ENCODE measurements at places on chromosomes 2 and 18.

GRCh38 chr2:231362555-231363184 is 32.8 kb upstream of the B3GNT7 start:
- DNase-seq = no peak

- no peak for DNase-seq
Measured at GRCh38 chr2:102424754-102425153, 1.8 kb downstream of the IL18RAP start.

DNA sequence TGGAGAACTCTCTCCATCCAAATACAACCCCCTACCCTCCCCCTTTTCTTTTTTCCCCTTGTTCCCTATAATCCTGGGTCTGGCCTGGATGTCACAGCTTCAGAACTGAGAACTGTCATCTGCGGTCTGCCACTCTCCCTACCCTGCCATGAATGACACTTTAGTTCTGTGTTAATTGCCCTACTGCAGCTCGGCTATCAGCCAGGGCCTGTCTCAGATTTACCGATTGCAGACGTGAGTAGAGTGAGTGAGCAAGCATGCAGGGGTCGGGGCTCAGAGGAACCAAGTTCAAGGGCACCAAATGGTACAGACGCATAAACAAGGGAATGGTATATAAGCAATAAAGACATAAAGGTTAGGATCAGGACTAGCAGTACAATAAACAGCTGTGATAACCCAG is 967.8 kb downstream of the BCL11A start:
- DNase-seq = no peak

GRCh38 chr2:73418343-73418742 is 32.7 kb downstream of the ALMS1 start:
- peak; percentile 79 for DNase-seq

- DNase-seq = no peak
Measured at GRCh38 chr2:202541137-202541536, 93.6 kb upstream of the FAM117B start.

DNA sequence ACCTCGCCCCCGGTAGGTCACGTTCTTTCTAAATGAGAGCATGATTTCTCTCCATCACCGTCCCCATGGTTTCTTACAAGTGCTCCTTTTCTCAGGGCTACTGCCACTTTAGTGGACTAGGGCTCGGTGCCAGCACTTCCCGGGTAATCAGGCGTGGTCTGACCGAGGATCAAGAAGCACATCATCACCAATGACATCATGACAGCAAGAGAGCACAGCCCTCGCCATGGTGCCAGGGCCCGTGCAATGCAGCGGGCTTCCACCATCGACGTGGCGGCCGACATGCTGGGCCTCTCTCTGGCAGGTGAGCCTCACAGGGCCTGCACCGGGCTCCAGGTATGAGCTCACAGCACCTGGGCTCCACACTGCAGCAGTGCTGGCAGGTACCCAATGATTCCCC is 75.2 kb downstream of the INPP4A start:
- DNase-seq = no peak

DNA sequence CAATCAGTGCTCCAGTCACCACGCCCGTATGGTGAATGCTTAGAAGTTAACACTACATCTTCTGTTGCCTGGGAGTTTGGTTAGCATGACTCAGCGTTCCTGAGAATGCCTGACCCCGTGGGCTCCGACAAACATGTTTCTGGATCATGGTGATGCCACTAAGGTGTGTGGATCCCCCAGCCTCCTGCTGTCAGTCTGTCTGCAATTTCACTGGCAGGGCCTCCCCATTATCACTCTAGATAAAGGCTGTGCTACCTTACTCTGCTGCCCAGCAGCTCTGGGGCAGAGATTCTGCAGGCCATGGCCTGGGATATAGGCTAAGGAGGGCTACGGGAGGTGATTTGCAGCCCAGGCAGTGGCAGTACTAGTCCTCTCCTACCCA is 66.0 kb downstream of the STPG4 start:
- peak; percentile 18 for DNase-seq

GRCh38 chr2:23776021-23776420 is 150.9 kb downstream of the ATAD2B start:
- DNase-seq = no peak

- no peak for DNase-seq
Measured at GRCh38 chr2:55118643-55119083, 68.4 kb upstream of the RTN4 start.

- peak; percentile 30 for DNase-seq
Measured at GRCh38 chr2:232574674-232575403, 24.4 kb downstream of the EIF4E2 start.

GRCh38 chr2:120437604-120438000 is 91.7 kb downstream of the INHBB start:
- no peak for DNase-seq

DNA sequence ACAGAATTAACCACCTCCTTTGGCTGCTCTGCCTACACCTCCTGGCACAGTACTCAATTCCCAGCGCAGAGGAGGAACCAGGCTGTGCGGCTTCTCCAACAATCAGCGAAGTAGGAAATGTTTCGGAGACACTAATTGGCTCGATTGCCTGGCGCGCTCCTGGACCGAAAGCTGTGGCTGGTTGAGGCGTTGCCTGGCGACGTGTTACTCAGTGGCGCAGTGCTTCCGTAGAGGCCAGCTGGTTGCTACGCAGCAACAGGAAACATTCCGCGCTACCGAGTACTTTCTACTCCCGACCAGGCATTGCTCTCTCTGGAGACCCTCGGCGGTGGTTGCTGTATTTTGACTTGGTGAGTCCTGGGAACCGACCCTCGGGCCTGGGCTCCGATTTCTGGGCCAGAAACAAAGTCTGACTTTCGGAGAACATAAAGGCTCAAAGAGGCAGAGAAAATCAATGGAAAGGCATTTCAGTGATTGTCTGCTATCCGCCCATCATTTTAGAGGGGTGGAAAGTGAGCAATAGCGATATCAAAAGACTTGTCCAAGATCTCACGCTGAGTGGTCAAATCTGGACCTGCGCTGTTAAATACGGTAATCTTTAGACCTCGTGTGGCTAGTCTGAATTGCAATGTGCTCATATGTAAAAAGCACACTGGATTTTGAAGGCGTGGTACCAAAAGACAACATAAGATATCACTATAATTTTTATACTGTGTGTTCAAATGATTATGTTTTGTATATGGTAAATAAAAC is at the start of gene DNAH6:
DNAH6 (plus strand) TSS at position 265 of the 753 bp plus-strand sequence. CDS start 1,329 bp downstream, outside the sequence.
- peak; percentile 94 for DNase-seq

GRCh38 chr18:10354241-10354811 is 100.1 kb upstream of the APCDD1 start:
- no peak for DNase-seq

DNA sequence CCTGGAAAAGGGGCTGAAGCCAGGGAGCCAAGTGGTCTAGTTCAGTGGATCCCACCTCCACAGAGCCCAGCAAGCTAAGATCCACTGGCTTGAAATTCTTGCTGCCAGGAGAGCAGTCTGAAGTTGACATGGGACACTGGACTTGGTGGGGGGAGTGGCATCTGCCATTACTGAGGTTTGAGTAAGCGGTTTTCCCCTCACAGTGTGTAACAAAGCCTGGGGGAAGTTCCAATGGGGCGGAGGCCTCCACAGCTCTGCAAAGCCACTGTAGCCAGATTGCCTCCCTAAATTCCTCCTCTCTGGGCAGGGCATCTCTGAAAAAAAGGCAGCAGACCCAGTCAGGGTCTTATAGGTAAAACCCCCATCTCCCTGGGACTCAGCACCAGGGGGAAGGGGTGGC is 144.4 kb downstream of the PTPRM start:
- DNase-seq = no peak

DNA sequence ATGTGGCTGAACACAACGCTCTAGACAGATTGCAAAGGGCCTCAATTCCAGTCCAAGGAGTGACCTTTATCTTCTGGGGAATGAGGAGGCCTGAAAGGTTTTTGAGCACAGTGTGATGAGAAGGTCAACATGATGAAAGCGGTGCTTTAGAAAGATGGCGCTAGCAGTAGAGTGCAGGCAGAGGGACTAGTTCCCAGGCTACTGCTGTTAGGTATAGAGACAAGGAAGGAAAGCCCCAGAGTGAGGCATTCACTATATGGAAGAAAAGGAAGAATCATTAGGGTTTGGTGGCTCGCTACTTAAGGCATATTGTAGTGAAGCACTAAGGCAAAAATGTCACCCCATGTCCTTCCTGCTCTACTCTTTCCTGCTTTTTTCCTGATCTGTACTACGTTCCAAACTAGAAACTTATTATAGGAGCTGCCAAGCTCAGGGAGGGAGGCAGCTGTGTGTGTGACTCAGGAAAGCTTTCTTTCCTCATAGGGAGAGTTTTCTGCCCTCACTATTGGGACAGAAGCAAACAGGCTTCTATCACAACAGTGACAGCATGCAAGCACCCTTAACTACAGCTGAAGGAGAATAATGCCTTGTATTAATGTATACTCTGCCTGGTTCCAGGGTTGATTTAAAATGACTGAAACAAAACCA is 160.8 kb upstream of the CAVIN2 start:
- no peak for DNase-seq

GRCh38 chr18:11654736-11655605 is 34.1 kb upstream of the GNAL start:
- DNase-seq = peak; percentile 6

DNA sequence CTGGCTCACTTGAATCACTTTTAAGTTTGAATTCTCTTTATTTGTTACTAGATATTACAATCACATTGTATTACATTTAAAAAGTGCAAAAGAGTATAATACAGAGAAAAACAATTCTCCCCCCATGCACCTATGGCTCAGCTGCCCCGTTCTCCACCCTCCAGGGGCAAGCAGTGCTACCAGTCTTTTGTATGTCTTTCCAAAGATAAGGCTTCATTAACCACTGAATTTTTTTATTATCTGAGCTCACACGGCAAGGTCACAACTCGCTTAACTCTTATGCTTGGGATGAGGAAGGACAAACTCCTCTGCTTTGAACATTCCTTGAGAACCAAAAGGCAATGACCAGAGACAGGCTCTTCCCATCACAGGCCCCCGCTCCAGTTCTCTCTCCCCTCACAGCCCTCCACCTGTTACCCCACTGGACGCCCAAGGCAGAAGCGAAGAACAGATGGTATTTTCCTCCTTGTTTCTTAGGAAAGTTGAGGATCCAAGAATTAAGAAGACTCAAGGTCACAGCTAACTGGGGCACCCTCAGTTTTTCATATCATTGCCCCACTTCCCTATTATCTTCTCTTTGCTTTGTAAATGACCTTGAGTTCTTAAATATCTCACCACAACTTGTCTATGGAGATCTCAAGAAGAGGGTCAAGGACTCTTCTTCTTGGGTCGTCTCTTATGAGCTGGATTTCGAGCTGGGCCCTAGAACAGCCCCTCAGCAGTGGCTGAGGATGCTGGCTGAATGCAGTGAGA is 30.1 kb downstream of the SH2D6 start:
- DNase-seq = no peak

- peak; percentile 36 for DNase-seq
Measured at GRCh38 chr18:3875376-3875775, 425.4 kb downstream of the TGIF1 start.

DNA sequence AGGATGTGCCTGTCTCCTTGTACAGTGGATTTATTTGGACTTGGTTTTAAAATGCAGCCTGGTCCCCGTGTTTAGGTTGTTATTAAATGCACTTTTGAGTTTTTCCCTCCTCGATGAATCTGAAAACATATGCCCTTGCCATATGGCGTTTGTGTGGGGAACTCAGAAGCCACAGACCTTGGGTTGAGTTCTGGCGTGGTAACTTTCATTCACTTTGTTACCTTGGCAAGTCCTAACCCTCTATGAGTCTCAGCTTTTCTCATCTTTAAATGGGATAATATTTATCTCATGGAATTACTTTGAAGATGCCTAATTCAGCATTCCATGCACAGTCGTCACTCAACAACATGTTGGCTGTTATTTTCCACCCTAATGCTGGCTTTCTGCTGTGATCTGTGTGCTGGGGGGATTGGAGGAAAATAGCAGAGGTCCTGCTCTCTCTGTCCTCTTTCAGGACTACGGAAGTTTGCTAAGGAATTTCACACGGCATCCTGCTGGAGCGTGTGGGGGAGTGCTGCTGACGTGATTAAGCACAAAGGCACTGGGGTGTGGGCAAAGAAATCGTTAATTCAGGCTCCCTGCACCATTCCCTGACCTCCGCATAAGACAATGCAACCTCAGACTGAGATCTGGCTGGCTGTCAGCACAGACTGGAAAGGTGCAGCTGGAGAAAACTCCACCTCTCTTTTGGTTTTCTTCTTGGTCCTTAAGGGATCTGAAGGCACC is 61.7 kb downstream of the LDLRAD4 start:
- peak; percentile 21 for DNase-seq

DNA sequence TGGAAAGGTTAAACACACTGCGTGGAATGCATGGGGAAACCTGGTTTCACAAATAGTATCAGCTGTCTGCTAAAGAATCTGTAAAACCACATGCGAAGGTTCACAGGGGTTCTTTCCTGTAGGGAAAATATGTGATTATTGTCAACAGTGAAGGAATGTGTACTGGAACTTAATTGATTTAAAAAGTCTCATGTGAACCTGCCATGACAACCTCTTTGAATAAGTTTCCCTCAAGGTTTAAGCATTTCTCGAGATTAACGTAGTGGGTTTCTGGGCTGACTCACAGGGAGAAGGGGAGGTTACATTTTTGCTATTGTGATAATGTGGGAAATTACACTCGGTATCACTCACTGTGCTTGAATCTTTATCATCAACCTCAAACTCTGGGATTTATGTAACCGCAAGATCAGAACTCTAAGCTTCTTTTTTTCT is 28.2 kb upstream of the IL1R1 start:
- peak; percentile 99 for DNase-seq

- DNase-seq = no peak
Measured at GRCh38 chr2:32064021-32064601, 755 bp downstream of the SPAST start.

DNA sequence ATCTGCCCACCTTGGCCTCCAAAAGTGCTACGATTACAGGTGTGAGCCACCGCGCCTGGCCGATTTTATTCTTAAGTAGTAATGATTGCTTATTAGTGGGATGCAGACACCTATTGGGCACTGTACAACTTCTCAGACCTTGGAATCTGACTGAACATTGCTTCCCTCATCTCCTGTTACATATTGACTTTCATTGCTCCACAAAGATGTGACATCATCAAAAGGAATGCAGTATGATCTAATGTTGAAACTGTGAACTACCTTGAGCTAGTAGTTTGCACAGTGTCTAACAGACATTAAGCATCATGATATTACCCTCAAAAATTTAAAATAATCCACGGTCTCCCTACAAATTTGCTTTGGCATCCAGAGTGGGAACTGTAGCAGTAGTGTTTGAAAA is 109.8 kb upstream of the SIX2 start:
- DNase-seq = peak; percentile 90

- peak; percentile 50 for DNase-seq
Measured at GRCh38 chr2:219676586-219676985, 49.2 kb downstream of the SLC4A3 start.

GRCh38 chr2:626491-627339 is 50.5 kb downstream of the TMEM18 start:
- no peak for DNase-seq
